Hematopoietic multipotent progenitor cell treated with erythropoietin and hydrocortisone succinate and interleukin-3 and kit ligand, for 15 days (in vitro differentiated cells): ENCODE measurements at places on chromosomes 7 and 10.

DNA sequence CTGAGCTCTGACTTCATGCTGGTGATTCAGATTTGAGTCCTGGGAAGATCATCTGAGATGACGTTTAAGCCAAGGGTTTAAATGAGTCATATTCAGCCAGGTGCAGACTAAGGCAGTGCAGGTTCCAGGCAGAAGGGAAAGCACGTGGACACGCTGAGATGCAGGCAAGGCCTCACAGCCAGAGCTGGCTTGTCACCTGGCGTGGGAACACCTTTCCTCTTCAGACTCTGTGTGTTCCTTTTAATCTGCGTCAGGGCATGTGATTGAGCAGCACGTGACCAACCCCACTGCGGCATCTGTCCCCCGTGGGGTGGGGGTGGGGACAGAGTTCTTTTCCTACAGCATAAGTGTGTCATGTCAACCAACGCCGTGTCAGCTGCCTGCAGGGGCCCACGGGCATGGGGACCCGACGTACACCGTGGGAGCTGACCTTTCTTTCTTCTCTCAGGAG lies 10.7 kb upstream of the IDI2 start:
- no peak for DNase-seq

DNA sequence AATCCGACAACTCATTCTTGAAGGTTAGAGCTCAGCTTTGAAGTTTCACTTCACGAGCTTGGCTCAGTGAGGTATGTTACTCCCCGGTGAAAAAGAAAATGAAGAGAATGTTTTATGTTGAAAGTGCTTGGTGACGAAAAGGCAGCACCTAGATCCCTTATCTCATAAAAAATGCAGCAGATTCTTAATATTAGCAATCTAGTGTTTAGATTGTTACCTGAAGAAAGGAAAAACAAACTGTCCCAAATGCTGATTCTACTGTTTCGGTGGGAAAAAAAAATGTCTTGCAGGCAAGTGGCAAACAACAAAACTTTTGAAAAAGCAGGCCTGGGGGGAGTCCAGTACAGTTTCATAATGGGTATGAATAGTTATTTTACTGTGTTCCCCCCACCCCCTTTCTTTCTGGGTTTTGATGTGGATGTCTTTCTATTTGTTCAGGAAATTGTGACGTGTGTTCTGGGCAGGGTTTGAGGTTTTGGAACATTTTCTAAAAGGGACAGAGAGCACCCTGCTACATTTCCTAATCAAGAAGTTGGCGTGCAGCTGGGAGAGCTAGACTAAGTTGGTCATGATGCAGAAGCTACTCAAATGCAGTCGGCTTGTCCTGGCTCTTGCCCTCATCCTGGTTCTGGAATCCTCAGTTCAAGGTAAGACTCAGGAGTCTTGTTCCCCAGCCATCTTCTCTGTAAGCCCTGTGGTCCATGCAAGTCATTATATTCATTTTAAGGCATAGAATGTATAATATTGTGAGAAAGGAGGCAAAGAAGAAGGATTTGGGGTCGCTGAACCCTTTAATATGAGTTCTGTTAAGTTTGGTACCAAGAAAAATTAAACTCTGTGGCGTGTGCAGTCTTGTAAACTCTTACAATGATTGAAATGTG lies at the start of gene SRGN:
TSS of gene SRGN (plus strand) at position 514 of the 881 bp plus-strand sequence. CDS start at position 569, 55 bp downstream.
- peak; percentile 56 for DNase-seq

GRCh38 chr7:88355011-88355410 lies 48.3 kb upstream of the STEAP4 start:
- no peak for DNase-seq

DNA sequence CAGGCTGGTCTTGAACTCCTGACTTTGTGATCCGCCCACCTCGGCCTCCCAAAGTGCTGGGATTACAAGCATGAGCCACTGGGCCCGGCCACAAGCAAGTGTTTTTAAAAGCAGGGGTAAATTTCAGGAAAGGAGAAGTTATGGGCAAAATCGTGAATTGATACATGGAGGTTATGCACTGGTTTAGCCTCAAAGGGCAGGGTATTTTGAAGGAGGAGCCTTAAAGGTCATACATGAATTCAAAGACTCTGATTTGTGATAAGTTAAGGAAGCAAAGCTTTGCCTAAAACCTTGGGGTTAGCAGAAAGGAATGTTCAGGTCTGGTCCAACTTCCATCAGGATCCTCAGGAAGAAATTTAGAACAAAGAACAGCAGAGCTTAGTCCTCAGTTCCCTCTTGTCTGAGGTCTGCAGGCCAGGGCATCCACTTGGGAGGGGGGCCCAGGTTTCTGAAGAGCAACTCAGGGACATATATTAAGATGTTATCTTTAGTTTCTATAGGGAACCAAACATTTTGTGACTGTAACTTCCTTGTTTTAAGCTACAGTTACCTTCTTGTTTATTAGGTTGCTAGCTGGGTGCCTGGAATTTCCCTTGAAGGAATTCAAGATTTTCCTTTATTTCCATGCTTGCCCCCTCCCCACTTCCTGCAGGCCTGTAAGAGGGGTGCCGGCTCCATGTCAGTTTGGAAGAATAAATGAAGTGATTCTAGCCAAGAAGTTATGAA lies 2.8 kb upstream of the REPIN1 start:
- DNase-seq: no peak

- no peak for DNase-seq
Measured at GRCh38 chr10:14190702-14191101, 140.0 kb downstream of the FRMD4A start.

DNA sequence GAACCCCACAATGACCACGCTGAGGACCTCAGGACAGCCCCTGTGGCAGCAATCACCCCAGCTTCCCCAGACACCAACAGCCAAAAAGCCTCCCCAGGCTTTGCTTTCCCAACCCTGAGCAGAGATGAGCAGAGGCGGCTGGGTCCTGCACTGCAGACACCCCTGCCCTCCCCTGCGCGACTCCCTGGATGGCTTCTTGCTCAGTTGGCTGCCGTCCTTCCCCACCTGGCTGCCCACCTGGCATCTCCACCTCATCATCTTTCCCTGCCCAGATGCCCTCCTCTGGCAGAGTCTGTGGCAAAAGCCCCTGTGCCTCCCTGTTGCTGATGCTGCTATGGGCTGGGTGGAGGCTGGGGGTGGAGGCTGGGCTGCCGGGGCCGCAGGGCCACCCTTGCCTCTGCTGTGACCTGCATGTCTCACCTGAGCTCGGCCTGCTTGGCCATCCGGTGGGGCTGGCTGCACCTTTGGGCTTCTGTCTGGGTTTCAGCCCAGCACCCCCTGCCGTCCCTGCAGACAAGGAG lies 567.7 kb downstream of the TCERG1L start:
- DNase-seq: no peak

GRCh38 chr7:44972562-44972961 lies 6.3 kb downstream of the MYO1G start:
- no peak for DNase-seq

DNA sequence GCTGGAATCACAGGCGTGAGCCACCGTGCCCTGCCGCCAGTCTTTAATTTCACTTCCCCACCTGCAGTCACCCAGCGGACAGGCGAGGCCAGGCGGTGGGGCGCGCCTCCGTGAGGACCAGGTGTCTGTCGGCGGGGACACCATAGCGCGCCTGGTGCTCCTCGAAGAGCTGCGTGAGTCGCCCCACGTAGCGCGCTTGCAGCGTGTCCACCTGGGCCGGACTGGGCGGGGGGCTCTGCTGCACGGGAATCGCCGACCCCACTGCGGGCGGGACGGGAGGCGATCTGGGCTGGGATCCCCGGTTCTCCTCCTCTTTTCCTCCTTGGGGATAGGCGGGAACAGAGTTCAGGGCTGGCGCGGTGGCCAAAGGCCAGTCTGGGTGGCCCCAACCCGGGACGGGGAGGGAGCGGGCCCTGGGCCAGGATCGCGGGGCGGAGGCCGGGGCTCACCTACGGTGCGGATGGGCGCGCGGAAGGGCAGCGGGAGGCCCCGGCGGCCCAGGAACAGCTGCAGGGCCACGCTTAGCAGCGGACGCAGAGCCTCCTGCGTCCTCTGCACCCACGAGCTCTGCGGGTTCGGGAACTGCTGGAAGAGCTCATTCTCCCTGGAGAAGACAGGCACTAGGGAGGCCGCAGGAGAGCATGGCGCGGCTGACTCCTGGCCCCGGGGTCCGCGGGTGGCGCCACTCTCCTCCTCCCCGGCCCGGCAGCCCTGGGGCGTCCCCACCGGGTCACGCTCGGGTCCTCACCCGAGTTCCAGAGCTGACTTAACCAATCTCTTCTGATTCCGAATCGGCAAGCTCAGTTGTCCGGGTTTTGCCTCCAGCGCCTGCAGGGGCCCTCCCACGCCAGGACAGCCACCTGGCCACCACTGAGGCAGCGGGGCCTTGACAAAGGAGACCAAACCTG lies 1.1 kb upstream of the MOGAT3 start:
- DNase-seq: no peak

GRCh38 chr7:370259-370625 lies 80.3 kb downstream of the FOXL3 start:
- DNase-seq: no peak

DNA sequence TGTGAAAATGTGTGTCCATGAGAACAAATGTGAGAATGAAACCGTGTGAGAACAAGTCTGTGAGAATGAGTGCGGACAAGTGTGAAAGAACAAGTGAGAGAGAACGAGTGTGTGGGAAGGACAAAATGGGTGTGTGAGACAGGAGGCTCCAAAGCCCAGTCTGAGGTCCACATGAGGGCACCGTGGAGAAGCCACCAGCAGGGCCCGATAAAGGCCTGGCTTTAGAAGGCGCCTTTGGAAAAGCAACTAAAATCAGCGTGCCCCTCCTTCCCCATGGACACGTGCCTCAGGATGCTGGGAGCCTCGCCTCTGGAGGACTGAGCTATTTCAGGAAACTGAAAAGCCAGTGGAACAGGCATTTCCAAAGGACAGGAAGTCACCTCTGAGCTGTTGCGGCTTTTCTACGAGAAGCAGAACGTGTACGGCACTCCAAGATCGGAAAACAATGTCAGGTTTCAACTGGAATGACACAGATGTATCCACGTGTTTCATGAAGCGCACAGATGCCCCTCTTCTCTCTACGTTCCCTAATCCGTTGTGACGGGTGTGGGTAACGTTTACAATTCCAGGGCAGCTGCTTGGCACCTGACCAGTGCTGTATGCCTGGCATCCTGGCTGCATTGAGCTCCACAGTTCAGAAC lies 46.4 kb downstream of the ESYT2 start:
- DNase-seq: no peak

GRCh38 chr7:152912511-152912910 lies 153.0 kb downstream of the ACTR3B start:
- DNase-seq: no peak

GRCh38 chr7:48421357-48421756 lies 250.1 kb downstream of the ABCA13 start:
- DNase-seq: no peak

- DNase-seq: no peak
Measured at GRCh38 chr7:130920122-130920521, 186.1 kb upstream of the KLF14 start.

DNA sequence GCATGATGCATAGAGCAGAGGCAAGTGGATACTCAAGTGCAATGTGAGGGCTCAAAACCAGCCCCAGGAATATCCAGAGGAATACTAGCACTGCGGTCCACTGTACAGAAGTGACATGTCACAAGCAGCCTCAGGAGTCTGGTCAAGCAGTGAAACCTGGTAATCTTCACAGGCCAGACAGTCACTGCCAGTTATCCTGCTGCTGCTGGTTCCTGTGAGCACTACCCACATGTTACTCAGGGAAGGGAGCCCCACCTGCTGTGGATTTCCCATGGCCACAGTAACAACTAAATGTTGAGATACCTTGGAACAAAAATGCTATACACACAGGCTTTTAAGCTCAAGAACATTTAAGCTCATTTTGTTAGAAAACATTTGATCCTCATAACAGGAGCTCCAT lies 103.0 kb downstream of the RNF133 start:
- no peak for DNase-seq

- DNase-seq: no peak
Measured at GRCh38 chr10:84783386-84783785, 455.0 kb downstream of the CCSER2 start.

- no peak for DNase-seq
Measured at GRCh38 chr7:24733414-24734060, 23.7 kb downstream of the GSDME start.

DNA sequence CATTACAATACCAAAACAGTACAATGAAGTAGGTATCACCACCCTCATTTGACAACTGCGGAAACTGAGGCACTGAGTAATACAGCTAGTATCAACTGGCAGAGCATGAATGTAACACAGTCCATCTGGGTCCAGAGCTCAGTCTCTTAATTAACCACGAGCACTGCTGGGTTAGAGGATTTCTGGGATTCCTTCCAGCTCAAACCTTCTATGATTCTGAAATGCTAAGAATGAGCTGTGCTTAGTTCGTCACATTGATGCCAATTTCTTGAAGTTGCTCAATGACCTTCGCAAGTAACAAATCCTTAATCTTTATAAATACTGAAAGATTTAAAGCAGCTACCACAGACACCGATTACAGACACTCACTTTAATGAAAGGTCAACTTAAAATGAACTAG lies 62.5 kb downstream of the SGMS1 start:
- no peak for DNase-seq

DNA sequence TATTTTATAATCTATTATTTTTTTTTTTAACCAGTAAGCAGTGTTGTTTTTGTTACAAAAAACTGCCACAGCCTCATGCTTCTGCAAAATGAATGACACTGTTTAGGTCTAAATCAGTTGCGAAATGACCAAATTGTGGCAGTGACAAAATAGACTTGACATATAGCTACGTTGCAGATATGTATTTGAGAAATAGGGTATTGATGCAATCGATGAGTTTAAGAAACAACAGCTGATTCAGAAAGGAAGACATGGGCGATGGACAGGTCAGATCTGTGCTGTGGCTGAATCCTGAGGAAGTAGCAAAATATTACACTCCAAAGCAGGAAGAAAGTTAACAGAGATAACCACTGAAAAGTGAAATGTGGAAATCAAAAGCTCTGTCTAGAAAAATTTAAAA lies 89.0 kb upstream of the STEAP4 start:
- DNase-seq: no peak

GRCh38 chr10:125076891-125077541 lies 83.3 kb downstream of the CTBP2 start:
- DNase-seq: no peak

- DNase-seq: no peak
Measured at GRCh38 chr10:113530476-113530875, 22.4 kb upstream of the HABP2 start.

- no peak for DNase-seq
Measured at GRCh38 chr10:76874176-76874575, 763.4 kb downstream of the KCNMA1 start.

- DNase-seq: no peak
Measured at GRCh38 chr7:142434666-142435167, 176.9 kb upstream of the PRSS58 start.

DNA sequence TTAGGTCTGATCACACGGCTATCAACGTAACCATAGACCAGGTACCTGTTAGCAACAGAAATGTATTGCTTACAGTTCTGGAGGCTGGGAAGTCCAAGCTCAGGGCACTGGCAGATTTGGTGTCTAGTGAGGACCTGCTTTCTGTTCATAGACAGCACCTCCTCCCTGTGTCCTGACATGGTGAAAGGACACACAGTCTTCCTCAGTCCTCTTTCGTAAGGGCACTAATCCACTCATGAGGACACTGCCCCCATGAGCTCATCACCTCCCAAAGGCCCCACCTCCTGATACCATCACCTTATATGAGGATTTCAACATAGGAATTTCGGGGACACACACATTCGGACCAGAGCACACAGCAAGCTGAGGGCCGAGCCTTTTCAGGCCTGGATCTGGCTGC lies 71.4 kb upstream of the BTBD16 start:
- no peak for DNase-seq

GRCh38 chr7:151460474-151460855 lies 20.5 kb upstream of the CRYGN start:
- no peak for DNase-seq
